Urothelium cell line (cell line): ENCODE measurements at places on chromosomes 3 and 15.

- no peak for DNase-seq
Measured at GRCh38 chr15:59644756-59645155, 12.6 kb downstream of the GTF2A2 start.

DNA sequence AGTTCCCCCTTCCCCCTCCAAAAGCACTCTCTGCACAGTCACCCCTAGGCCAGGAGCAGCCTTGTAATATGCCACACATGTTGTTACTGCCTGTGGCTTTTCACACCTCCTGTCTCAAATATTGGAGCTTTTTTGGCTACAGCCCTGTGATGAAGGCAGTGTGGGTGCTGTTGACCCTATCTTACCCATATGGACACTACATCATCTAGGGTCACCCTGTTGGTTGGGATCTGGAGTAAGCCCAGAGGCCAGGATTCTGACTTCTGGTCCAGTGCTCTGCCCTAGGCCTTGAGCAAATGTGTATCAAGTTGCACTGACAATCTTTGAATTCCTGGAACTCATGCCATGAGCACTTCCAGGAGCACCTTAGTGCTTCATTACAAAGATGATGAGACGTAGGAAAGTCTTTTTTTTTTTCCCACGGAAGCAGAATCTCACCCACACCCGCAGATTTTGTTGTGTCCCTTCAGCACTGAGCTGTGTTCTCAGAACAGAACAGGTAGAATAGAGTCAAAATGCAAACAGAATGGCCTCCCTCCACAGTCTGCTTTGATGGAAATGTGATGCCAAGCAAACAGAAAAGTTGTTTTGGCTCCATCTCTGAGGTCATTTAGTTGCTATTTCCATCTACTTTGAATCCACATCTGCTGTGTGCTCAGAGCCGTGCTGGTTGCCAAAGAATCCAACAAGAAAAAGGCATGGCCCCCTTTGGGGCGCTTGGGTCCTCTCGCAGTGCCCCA, 49.6 kb downstream of the SMAD3 start:
- DNase-seq: no peak

DNA sequence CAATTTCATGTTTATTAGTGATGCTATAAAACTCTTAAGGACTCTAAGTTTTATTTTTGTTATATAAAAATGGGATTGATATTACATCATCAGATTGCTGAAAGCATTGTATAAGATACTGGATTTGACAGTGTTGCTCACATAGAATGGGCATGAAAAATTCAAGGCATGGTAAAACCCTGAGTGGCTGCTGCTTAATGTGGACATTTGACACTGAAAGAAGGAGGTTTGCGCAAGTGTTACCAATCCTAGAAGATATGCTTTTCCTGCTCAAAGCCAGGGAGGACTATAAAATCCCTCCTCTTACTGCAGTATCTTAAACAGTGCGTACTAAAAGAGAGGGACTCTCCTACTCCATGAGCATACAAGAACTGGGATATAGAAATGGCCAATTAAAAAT, 65.8 kb upstream of the PTX3 start:
- no peak for DNase-seq

DNA sequence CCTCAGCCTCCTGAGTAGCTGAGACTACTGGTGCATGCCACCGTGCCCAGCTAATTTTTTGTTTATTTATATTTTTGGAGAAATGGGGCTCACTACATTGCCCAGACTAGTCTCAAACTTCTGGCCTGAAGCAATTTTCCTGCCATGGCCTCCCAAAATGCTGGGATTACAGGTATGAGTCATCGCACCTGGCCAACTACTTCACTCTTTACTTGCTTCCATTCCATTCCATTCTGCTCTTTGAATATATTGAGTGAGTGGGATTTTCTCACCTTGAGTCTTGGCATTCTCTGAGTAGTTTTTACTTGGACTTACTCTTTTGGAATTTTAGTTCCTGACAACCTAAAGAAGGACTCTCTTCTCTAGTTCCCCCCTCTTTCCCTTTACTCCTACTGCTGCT, 93.8 kb upstream of the UNC13C start:
- DNase-seq: no peak

DNA sequence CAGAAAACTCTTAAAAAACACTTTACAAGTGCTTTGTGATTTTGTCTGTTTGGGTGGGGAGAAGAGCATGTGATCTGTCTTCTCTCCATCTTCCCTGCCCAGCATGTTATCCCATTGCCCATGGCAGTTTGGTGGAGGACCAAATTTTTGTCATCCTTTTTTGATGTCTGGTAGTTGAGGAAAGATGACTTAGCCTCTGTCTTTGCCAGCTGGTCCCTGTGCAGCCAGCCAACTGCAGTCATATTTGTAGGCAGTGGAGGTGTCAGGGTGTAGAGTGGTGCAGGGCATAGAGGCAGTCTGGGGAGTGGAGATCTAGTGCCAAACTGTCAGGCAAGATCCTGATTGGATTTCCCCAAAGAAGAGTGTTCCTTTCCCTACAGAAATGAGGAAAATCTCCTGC, 40.7 kb downstream of the GASK1A start:
- no peak for DNase-seq

DNA sequence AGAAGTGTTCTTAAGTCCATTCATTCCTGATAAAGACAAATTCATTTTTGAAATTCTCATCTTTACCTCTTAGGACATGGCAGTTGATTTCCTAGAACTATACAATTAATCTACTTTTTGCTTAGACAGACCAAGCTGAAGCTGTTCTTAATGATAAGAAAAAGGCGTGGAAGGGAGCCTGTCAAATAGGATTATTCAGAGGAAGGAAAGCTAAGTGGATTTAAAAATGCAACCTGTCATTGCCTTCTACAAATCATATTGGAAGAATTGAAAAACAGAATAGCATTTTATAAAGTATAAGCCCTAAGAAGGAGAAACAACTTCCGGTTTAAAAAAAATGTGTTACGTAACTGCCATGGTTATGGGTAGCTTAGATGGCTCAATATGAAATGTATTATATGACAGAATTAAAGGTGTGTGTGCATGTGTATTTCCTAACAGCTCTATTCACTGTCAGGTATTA, 81.2 kb upstream of the RAP2B start:
- no peak for DNase-seq

DNA sequence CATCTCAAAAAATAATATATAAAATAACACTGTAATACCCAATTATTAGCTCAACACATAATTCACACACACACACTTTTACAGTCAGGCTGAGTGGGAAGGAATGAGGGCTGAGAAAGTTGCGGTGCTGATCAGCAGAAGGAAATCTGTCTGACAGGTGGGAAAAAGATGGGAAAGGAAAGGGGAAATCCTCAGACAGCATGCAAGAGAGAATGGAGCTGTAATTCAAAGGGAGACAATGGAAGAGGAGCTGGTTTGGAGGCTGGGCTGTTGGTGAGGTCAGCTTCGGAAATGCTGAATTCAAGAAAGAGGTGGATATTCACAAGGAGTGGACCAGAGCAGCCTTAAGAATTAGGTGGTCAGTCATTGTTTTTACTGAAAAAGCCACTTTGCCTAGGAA, 121.6 kb upstream of the LMOD3 start:
- no peak for DNase-seq

DNA sequence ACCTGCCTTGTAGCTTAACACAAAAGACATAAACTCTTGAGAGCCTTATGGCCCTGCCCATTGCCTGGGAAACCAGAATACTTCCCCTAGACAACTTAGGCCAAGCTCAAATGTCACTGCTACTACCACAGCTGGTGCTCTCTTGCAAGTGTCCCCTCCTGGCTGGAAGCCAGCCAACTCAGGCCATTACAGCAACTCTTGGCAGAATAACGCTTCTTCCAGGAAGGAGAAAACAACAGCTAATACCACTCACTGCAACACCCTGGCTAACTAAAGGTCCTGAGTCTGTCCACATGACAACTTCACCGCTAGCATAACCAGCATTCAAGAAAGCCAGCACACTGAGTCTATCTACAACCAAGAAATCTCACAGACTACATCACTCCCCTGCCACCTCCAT, 5.1 kb upstream of the B4GALT4 start:
- no peak for DNase-seq

- DNase-seq: no peak
Measured at GRCh38 chr3:11226042-11226370, 46.2 kb upstream of the ATG7 start.

GRCh38 chr3:66504850-66505641, 4.2 kb upstream of the LRIG1 start:
- no peak for DNase-seq

GRCh38 chr3:28673446-28673845, 324.8 kb upstream of the AZI2 start:
- no peak for DNase-seq

DNA sequence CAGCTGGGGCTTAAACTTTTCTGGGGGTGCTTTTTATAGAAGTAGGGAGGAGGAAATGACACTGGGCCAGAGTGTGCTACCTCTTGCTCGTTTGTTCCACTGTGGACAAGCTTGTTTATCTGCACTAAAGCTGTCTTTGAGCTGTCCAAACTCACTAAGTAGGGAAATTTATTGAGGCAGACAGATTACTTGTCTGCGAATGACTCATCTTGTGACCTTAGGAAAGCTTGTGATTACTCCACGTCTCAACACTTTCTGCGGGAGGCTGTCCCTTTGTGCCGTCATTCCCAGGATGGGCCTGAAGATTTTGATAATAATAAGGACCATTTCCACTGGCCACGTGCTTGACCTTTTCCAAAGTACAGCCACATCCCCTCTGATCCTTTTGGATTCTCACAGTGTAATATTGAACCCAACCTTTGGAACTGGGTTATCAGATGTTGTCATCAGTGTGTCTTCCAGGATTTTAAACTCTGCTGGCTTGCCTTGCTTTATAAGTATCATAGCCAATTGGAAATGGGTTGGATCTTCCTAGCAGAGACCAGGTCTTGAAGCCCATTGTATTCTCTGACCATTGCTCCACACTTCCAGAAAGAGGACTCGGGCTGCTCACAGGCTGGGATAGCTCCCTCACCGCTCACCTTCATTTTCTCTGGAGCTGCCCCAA, 84.7 kb downstream of the AGBL1 start:
- DNase-seq: peak; percentile 74

- no peak for DNase-seq
Measured at GRCh38 chr3:102124704-102125103, 275.4 kb downstream of the NFKBIZ start.

DNA sequence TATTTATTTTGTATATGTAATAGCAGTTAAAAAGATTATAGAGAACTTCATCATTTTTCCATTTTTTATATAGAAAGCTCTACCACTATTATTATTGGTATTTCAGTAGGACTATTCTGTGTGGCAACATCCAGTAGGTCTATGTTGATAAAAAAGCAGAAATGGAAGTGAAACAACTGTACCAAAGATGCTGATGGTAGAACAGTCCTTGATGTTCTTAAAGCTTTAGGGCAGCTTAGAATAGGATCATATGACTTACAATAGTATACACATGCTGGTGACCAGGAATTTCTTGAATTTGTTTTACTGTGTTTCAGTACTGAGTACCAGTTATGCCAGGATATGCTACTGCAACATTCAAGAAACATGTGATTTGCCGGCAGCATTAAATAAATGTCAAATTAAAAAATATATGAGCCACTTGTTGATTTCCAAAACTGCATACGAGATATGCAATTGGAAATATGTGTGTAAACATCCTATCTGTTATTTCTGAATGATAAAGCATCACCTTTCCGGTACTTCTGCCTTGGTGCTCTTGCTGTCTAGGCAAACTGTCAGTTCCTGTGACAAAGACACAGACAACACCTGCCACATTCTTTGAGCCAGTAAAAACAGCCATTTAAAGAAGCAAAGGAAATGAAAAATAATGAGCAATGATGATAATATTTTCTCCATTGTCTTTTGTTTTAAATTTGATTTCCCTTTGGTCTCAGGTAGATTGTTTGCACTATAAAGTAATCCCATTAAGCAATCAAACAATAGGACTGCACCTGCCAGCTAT, 649.2 kb downstream of the ZPLD1 start:
- no peak for DNase-seq

DNA sequence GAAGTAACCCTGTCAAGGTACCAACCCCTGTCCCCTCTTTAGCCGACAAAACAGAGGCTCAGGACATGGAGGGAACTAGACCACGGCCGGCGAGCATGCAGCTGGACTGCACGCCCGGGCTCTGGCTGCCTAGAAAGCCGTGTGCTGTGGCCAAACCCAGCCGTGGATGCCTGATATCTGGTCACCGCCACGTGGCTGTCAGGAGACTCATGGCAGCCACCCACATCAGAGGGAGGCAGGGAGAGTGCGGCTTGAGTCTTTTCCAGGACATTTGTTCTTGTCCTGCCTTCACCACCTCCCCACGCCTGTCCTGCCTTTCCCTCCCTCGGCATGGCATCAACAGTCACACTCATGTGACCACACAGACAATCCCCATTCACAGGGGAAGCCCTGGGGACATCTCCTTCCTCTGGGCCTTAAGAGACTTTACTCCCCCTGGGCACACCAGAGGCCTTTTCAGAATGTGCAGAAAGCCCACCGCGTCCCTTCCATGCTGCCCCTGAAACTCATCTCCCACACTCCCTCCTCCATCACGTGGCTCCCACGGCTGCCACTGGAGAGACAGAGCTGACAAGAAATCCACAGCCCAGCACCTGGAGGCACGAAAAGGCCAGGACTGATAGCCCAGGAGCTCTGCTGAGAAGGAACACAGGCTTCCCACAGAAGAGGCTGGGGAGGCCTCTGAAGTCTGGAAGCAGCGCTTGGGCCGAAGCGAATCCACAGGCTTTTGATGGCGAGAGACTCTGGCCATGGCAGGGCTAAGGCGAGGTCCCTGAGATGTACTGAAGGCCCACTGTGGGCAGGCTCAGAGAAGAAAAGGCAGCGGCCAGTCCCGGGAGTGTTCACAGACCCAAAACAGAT, 71.2 kb upstream of the IQSEC1 start:
- no peak for DNase-seq

- DNase-seq: no peak
Measured at GRCh38 chr3:43372809-43373559, 86.6 kb downstream of the SNRK start.

GRCh38 chr3:97306226-97306625, 458.3 kb upstream of the ARL6 start:
- no peak for DNase-seq

DNA sequence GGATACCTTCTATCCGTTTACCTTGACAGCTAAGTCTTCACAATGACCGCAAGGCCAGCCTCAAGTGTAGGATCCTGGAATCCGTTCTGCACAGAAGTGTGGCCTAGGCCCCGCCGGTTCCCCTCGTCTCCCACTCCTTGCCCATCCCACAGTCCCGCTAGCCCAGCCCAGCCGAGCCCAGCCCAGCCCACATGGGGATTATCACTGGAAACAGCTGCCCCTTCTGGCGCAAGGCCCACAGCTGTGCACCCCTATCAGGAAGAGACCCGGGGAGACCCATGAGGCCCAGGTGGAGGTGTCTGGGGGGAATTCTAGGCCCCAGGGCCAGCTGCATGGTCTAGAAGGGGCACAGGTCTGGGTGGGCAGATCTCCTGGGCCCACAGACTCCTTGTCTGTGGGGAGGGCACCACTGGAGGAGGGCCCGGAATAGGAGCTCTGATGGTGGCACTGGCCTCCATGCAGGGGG, 27.9 kb upstream of the KLF13 start:
- DNase-seq: no peak

- no peak for DNase-seq
Measured at GRCh38 chr3:184486614-184487013, 75.0 kb upstream of the EPHB3 start.
